ENCODE measurements at places on chromosomes 5 and 9.

DNA sequence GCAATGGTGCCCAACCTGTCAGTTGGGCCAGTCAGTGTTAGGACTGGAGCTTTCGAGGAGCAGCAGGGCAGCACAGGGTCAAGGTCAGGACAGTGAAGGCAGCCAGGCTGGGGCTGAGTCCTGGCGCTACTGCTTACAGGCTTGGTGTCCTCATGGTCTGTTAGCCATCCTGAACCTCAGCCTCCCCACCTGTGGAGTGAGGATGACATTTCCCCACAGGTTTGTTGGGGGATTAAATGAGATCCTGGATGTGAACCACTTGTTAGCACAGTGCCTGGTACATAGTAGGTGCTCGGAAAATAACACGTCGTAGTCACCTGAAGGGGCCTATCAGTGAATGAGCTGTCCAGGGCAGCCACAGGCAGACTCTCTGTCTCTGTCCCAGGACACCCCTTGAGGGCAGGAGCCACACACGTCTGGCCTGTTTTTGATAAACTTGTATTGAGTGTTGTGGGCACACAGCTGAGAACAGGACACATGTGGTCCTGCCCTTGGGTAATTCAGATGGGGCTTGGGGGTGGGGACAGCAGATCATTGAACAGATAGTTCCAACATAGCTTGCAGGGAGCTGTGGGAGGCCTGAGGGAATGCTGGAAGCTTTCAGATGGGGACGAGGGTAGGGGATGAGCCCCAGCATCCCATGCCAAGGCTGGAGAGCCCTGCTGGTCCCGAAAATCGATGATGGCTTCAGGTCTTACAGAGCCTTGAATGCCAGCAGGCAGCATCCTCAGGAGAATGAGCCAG, 69.3 kb downstream of the AMBP start:
- DNase-seq, result no peak

- DNase-seq, result no peak
These were observed 38.3 kb downstream of the SLC6A3 start for GRCh38 chr5:1406681-1407640.

DNA sequence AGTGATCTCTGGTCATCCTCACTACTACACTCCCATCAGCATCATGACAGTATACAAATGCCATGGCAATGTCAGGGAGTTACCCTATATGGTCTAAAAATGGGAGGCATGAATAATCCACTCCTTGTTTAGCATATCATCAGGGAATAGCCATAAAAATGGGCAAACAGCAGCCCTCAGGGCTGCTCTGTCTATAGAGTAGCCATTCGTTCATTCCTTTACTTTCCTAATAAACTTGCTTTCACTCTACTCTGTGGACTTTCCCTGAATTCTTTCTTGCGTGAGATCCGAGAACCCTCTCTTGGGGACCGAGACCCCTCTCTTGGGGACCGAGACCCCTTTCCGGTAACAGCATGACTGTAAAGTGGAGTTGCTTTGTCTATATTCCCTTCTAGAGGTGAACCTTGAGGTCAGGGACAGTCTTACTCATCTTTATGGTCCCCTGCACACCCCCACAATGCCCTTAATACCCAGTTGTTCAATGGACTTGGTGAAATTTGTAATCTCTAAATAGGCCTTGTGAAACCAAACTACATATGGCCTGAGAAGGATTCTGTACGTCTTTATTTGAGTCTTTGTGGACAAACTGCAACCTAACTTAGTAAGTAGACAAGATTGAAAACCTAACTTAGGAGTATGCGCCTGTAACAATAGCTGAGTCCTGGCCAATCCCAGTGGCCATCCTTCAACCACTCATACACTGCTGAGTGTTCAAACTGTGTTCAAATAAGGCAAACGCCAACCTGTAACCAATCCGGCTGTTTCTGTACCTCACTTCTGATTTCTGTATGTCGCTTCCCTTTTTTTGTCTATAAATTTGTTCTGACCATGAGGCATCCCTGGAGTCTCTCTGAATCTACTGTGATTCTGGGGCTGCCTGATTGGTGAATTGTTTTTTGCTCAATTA, 32.3 kb upstream of the UBTD2 start:
- no peak for DNase-seq

DNA sequence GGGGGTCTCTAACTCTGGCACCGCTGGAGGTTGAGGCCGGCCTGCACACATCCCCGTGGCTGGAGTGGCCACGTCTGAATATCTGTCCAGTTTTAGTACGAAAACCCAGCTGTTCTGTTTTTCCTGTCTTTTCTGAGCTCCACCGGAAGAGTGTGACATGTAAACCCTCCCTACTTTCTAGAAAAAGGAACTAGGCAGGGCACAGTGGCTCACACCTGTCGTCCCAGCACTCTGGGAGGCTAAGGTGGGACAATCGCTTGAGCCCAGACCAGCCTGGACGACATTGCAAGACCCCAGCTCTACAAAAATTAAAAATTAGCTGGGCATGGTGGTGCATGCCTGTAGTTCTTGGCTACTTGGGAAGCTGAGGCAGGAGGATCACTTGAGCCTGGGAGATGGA, 8.2 kb upstream of the PHYKPL start:
- DNase-seq, result no peak

DNA sequence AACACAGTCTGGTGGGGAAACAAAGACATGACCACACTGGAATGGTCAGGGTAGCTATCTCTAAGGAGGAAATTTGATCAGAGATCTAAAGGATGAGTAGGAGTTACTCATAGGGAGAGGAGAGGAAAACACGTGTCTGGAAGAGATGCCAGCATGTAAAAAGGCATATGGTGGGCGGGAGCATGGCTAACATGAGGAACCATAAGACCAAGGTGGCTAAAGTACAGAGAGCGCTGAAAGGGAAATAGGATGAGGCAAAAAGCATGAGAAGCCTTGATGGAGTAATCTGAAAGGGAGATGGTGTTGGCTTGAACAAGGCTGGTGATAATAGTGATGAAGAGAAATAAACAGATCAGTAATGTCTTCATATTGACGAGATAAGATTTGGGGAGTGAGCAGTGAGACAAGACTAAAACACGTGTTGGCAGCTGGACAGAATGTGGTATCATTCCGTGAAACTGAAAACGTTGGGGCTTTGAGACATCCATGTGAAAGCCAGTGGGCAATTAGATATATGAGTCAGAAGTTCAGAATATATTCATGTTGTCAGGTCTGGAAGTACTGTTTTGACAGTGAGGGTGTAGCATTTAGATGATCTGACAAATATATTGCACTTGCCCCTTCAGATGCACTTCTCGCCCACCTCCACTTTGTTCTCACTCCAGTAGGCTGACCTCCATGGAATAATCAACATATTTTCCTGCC, 209.1 kb upstream of the KCNN2 start:
- no peak for DNase-seq

DNA sequence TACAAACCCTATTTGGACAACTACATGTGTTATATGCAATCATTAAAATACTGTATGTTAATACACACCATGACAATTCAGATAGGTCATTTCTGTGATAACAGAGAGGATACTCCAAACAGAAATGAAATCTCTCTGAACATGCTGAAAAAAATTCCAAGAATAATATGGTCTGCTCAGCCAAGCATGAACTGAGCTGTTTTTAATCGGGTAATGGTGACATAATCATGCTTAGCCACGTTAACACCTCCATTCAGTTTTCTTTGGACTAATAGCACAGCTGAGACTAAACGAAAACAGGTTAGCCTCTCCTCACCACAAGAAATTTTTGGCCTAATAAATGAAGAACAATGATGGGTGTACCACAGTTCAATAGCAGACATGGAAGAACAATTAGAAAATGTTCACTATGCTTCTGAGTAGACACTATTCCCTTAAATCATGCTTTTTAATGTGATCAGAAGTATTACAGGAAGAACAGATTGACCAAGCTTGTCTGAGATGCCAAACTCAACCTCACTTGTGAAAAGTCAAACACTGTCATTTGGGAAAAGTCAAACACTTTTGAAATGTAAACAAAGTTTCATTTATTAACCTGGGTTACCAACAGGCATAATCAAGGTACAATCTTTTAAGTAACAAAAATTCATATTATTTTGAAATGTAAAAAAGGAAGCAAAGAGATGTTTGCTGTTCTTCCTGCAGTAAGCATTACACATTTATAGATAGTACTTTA, 19.4 kb downstream of the RAB14 start:
- DNase-seq, result no peak

GRCh38 chr9:6133346-6134063, 82.1 kb upstream of the IL33 start:
- DNase-seq, result no peak

GRCh38 chr5:60102961-60103693, 209.6 kb upstream of the PDE4D start:
- DNase-seq, result no peak

GRCh38 chr5:132237141-132237540, 9.5 kb upstream of the P4HA2 start:
- no peak for DNase-seq

DNA sequence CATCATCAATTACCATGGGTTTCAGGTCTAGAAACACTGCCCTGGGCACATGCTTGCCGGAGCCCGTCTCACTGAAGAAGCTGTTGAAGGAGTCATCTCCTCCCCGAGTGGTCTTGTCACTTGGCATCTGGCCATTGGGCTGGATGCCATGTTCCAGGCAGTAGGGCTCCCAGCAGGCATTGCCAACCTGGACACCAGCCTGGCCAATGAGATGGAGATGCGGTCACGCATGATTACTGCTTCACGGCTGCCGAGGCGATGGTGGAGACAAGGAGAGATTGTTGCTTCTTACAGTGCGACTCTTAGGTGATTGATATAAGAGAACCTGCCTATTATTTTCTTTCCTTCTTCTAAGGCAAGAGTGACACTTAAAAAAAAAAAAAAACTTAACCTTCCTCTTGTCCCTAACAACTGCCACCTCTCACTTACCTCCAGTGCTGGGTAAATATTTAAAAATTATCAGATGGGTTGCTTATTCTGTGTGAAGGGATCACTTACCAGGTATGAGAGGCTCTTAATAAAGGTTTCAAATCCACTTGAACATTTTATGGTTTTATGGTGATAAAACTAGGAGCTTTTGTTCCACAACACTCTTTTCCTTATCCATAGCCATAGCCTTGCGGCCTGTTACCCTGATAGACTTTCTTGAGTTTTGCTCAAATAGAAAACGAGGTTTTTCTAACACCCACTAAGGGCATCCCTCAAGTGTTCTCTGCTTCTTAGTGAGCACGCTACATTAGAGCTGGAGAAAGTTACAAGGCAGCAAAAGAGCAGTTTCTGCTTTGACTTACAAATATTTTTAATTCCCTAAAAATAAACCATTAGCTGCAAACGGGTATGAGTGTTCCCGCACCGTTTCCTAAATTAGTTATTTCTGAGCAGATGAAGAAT, 41.2 kb downstream of the NIM1K start:
- no peak for DNase-seq

GRCh38 chr5:140220698-140221064, 45.7 kb downstream of the CYSTM1 start:
- DNase-seq, result no peak

- DNase-seq, result no peak
These were observed 1013.6 kb downstream of the CDH9 start for GRCh38 chr5:26024774-26025173.

DNA sequence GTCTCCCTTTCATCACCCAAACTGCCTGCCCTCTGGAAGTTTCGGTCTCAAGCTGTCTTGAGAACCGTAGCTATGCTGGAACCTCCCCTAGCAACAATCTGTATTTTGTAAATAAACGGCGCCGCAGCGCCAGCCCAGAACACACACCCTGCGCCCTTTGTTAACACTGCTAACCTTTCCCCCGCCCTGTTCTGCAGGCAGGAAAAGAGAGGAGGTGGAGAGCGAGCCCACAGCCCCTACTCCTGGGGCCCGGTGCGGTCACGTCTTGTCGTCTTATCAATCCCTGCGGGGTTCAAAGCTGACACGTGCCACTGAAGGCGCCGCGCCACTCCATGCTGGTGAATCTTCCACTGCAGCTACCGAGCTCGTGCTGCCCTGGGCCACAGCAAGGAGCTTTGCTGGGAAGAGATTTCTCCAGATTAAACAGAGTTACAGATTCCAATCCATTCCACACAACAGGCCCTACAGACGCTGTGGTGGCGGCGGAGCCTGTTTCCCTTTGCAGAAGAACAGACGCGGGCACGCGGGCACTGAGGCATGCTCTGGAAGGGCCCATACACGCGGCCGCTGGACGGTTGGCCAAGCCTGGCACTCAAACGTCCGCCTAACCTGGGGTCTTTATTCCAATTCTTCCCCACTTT, 25.3 kb downstream of the ZDHHC11B start:
- DNase-seq, result no peak

GRCh38 chr9:78932849-78933627, 636.1 kb downstream of the PSAT1 start:
- no peak for DNase-seq

GRCh38 chr5:91266184-91266705, 116.9 kb downstream of the ARRDC3 start:
- peak; percentile 63 for DNase-seq

- peak; percentile 61 for DNase-seq
These were observed 552 bp downstream of the TMEM141 start for GRCh38 chr9:136791516-136792276.

GRCh38 chr5:129904102-129904666, at the start of gene CHSY3:
Gene CHSY3 (plus strand): TSS chr5:129904465.
- DNase-seq, result peak; percentile 13

DNA sequence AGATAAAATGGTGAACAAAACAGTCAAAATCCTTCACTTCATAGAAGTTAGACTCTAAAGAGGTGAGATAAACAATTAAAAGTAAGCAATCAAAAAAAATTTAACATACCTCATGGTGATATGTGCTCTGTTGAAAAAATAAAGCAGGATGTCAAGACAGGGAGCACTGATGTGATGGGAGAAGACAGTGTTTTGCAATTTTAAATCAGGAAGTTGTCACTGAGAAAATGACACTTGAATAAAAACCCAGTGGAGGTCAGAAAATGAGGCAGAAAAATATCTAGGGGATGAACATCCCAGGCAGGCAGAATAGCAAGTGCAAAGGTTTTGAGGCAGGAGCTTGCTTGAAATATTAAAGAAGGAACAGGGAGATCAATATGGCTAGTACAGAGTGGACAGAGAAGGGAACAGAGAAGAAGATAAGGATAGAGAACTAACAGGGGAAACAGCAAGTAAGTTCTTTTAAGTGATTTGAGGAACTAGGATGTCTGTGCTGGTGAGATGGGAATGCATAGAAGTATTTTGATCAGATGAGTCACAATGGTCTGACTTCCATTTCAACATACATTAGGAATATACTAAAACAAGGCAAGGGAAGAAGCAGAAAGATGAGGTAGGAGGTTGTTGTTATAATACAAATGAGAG, 130.4 kb downstream of the CHSY3 start:
- DNase-seq, result peak; percentile 61

DNA sequence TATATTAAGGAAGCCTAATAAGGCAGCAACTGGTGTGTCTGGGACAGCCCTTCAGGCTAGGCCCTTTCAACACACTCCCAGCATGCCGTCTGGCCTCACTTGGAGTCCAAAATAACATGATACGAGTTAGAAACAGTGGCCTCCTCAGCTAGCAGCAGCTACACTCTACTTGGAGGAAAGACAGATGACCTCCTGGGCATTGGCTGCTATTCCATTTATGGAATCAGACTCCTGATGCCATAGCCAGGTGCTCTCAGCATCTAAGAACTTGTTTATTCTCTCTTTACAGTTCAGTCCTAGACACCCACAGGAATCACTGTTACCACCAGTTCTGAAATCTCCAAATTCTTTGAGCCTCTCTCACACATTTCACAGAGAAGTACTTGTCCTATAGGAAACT, 31.8 kb downstream of the RUSC2 start:
- DNase-seq, result no peak

GRCh38 chr5:136615251-136616119, 250.1 kb upstream of the TRPC7 start:
- no peak for DNase-seq
